ENCODE measurements at places on chromosomes 16 and 17.
A peak's percentile ranks its signal among the peaks of the same experiment; 100 is the strongest.

- peak; percentile 65 for DNase-seq
Measured at GRCh38 chr16:13923703-13924298, 3.8 kb downstream of the ERCC4 start.

GRCh38 chr16:62717026-62717425 is 680.8 kb upstream of the CDH8 start:
- no peak for DNase-seq

DNA sequence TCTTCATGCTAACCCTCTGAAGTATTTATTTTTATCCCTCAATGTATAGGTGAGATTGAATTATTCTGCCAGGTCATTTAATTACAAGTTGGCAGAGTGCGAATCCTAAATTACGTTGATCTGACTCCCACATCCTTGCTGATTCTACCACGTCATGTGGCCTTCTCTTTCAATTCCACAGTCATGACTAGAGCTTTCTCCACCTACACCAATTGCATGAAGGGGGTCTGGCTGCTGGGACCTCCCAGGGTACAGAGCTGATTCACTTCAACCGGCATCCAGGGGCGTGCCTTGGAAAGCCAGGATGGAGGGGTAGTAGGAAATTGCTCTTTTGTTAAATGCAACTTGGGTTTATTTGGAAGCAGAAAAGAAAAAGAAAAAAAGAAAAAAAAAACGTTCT is 41.1 kb upstream of the CDH13 start:
- peak; percentile 78 for DNase-seq

GRCh38 chr17:35747540-35748017 is 5.5 kb downstream of the GAS2L2 start:
- DNase-seq: peak; percentile 78

- DNase-seq: no peak
Measured at GRCh38 chr17:76208120-76208519, 32.2 kb downstream of the RNF157 start.

DNA sequence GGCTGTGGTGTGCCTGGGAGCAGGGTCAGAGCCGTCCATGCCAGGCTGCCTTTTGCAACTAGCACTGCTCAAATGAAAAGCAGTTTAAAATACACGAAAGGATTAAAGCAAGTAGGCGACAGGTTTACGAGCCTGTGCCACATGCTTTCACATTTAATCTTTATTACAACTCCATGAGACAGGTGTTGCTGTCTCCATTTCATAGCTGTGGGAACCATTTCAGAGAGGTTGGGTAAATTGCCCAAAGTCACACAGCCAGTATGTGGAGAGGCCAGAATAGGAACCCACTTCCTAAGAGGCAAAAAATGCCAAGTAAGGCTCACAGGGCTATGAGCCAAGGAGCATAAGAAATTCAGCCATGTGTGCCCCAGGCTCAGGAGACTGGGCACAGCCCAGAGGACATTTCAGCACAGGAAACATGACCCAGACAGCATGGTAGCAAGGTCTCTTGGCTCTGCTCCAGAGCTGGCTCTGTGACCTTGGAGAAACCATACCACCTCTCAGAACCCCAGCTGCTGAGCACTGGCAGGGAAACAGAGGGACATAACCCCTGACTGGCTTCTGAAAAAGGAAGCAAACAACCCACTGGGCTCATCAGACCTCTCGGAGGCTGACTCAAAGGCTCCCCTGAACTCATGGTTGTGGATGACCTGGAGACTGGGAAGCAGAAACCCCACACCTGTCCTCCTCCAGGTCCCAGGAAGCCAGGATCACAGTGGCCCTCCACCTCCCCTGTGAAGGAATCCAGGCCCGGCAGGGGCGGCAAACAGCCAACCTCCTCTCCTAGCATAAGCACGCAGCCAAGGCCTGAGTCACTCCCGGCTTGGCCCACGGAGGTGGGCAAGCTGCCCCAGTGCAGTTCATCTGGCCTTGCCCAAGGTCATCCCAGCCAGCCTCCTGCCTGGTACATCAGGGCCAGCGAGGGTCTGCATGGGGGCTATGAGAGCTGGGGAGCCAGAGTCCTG is 40.3 kb upstream of the MRPS23 start:
- DNase-seq: peak; percentile 87

GRCh38 chr16:78570399-78571141 is 471.1 kb downstream of the WWOX start:
- DNase-seq: no peak

DNA sequence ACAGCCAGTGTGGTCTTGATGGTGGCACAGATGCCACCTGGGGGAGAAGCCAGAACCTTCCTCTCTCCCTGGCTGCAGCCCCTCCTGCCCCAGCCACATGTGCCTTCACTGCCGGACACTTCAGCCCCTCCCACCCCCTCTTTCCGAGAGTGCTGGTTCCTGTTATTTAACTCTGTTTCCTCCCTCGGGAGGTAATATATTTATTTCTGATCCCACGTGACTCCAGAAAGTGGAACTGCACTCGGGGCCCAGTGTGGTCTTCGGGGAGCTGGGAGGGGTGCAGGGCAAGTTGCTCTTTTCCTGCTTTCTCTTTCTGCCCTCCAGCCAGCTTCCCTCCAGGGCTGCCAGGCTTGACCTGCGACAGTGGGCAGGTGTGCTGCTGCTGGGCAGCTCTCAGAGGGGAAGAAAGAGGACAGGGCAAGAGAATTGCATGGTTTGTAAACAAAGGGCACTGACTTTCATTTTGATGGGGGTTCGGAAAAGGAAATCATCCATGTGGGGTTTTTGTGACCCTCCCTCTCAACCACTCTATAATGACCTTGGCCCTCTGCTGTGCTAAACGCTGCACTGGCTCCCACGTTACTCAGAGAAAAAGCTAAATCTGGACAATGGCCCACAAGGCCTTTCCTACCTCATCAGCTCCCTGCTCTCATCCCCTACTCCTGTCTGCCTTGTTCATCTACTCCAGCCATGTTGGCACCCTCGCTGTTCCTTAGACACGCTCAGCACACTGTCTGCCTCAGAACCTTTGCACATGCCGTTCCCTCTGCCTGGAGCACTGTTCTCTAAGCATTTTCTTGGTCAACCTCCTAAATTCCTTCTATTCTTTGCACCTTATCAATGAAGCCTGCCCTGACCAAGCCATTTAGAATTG is 8.2 kb upstream of the CIITA start:
- DNase-seq: no peak

DNA sequence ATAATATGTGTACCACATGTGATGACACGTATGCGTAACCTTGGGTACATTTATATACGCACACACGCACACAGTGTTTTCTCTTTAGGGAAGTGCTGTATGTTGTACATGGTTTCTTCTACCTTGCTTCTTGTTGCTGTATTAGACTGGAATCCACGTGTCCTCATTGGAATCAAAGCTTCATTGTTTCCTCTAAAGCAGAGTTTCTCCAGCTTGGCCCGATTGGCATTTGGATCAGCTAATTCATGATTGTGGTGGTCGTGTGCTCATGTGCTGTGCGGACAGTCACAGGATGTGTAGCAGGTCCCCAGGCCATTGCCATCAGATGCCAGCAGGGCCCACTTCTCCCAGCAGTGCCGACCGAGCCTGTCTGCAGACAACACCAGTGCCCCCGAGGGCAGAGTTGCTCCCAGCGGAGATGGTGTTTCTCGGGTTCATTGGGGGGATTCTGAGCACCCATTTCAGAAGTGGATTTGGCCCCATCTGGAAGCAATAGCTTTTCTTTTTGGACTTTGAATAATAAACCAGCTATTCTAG is 148.4 kb downstream of the RPTOR start:
- DNase-seq: no peak

DNA sequence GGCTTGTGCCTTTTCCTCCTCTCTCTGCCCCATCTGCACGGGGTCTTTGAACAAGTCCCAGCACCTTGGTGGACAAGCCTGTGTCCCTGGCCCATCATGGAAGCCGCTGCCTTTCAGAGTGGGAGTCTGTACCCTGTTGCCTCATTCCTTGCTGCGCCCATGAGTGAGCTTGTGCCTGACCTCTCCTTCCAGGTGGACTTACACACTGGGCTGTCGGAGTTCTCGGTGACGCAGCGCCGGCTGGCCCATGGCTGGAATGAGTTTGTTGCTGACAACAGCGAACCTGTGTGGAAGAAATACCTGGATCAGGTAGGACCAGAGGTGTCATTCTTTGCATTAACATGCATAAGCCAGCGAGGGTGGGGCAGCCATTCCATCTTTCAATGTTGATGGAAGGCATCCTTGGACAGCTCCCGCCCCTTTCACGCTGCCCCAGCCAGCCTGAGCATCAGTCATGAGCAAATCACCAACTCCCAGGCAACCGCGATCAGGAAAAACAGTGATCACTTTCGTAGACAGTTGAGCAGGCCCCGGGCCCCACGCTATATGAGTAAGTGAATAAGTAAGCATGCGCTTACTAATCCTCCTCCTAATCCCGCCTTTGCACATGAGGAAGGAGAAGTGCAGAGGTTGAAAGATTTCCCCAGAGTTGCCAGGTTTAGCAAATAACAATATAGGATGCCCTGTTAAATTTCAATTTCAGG is 36.8 kb downstream of the ATP2C2 start:
- no peak for DNase-seq

GRCh38 chr16:57621521-57622271 is 6.7 kb upstream of the ADGRG1 start:
- no peak for DNase-seq

DNA sequence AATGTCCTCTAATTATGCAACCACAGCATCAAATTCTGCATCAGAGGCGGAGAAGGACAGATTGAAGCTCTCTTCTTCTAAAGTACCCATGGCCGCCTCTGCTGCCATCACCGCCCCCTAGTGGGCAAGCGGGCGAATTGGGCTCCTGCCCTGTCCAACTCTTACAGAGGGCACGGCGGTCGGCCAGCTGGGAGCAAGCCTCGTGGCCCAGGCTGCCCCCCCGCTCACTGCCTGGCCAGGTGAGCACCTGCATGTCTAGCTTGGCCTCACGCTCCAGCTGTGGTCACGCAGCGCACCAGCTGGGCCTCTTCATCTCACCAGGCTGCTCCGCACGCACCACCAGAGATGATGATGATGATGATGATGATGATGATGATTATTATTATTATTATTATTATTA is 146.1 kb upstream of the TOM1L1 start:
- DNase-seq: no peak

GRCh38 chr17:78645421-78646295 is 68.5 kb upstream of the DNAH17 start:
- DNase-seq: peak; percentile 48

DNA sequence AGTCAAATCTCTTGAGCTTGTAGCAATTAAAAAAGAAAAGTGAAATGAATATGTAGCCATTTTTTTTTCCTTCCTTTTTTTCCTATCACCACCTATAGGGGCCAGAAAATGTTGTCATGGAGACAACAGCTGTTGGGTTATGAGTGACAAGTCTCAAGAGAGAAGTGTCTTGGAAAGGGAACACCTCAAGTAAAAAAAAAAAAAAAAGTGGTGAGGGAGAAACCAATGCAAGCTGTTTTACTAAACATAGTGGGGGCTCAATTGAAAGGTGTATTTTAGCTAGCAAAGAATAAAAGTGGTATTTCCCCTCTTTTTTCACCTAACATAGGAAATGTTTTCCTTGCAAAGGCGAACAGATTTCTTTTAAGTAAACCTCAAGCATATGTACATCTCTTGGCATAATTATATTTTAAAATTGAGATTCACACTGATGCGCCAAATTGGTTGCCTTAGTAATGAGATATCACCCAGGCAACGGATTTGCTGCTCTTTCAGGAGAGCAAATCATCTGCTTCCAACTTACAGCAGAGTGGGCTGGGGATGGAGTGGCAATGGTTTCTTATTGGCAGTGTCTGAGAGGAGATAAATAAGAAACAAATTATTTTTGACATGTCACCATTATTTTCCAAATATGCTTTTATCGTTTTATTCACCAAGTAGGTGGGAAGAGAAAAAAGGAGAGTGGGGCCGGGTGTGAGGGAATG is 183.6 kb downstream of the MYO1D start:
- no peak for DNase-seq

- no peak for DNase-seq
Measured at GRCh38 chr16:7216719-7217118, 115.9 kb upstream of the RBFOX1 start.

GRCh38 chr17:69466905-69467667 is 52.6 kb downstream of the MAP2K6 start:
- DNase-seq: no peak

DNA sequence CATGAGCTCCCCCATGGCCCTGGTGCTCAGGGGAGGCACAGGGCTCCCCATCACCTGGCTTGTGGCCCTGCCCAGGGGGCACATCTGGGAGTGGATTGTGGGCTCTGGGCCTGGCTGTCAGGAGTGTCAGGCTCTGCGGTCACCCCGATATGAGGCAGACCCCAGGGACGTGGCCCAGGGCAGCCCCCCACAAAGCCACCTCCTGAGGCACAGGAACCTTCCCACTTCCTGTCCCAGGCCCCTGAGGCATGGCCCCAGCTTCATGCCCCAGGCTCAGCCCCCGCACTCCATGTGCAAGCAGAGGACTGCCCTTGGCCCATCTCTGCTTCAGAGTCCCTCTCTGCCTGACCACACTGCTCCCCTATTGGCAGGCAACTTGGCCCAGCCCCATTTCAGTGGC is 160.3 kb downstream of the PCTP start:
- no peak for DNase-seq

- no peak for DNase-seq
Measured at GRCh38 chr17:44915862-44916780, 821 bp upstream of the GFAP start.

GRCh38 chr17:36498155-36498554 is 11.7 kb downstream of the ZNHIT3 start:
- DNase-seq: no peak

DNA sequence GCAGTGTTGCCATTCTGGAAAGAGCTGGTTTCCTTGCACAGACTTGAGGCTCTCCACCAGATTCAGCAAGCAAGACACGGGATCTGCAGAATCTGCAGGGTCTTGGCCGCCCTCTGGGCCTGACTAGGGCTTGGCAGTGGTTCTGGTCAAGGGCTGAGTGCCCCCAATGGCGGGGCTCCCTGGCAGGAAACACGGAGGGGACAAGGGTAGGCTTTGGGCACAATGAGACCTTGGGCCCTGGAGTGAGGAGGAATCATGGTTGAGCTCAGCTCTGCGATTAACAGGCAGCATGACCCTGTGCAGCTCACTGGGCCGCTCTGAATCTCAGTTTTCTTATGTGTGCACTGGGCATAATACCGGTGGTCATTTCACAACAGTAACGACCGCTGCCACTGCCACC is 249.9 kb downstream of the GSG1L start:
- DNase-seq: no peak

- no peak for DNase-seq
Measured at GRCh38 chr16:88539652-88540345, 30.4 kb upstream of the ZC3H18 start.

Measured in EH (cell line).